ENCODE measurements at places on chromosomes 5 and 9.
A peak's percentile ranks its signal among the peaks of the same experiment; 100 is the strongest.

- DNase-seq = peak; percentile 24
These were observed 98.5 kb downstream of the MTREX start for GRCh38 chr5:55406292-55406691.

DNA sequence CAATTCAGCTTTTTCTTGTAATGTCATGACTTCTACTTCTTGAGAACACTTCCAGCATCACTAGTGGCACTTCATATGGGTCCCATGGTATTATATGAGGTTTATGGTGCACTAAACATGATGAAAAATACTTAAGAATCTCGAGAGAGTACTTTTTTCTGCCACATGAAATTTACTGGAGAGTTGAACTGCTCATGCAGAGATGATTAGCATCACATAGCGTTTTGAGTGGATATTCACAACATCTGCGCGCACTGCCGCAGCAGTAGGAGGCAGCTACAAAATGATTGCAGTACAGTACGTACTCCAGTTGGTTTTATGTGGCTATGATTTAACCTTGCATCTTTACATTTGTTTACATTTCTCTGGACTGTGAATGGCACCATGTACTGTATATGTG is 14.7 kb downstream of the RAD1 start:
- no peak for DNase-seq

DNA sequence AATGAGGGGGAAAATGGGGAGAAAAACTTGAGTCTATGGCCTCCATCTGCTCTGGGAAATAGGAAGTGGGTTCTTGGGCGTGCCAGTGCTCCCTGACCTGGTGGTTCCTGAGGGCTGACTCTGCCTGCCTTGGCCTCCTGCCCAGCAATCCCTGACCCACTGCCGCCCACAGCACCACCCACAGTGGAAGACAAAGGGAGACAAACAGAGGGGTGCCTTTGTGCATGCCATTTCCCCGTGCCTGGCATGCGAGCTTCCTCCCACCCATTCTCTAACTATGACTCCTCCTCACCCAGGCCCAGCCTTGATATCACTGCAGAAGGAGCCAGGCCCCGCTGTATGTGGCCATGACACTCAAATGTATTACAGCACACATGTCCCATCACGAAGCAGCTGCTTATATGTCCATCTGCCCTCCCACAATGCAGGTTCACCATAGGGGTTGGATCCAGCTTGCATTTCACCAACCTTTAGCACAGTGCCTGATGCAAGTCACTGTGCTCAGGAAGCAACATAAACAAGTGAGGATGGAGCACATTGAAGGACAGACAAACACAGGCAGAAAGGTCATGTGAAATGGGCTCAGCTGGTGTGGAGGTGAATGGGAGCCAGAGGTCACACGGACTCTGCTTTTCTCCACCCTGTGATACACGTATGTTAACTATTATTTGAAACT is 84.4 kb downstream of the ADRB2 start:
- DNase-seq = peak; percentile 84

DNA sequence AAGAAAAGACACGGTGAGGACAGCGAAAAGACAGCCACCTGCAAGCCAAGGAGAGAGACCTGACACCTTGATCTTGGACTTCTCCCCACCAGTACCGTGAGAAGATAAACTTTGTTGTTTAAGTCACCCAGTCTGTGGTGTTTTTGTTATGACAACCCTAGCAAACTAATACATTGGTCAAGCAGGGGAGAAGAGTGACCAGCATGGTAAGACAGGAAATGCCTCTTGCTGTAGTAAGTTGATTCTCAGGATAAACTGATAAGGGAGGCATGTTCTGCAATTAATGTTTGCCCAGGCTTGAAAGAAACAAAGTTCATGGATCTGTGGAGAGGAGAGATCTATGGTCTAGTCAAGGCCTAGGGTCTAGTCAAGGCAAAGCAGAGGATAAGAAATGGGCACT is 801.2 kb downstream of the MAT2B start:
- DNase-seq = no peak

GRCh38 chr5:144582066-144582465 is 411.4 kb downstream of the KCTD16 start:
- no peak for DNase-seq

GRCh38 chr5:66467564-66467963 is 128.6 kb upstream of the MAST4 start:
- no peak for DNase-seq

- no peak for DNase-seq
These were observed 26.2 kb downstream of the PDGFRB start for GRCh38 chr5:150129454-150129812.

All from NCI-H345 (cell line).